T follicular helper cell (primary cell): ENCODE measurements at places on chromosomes 13 and 19.

DNA sequence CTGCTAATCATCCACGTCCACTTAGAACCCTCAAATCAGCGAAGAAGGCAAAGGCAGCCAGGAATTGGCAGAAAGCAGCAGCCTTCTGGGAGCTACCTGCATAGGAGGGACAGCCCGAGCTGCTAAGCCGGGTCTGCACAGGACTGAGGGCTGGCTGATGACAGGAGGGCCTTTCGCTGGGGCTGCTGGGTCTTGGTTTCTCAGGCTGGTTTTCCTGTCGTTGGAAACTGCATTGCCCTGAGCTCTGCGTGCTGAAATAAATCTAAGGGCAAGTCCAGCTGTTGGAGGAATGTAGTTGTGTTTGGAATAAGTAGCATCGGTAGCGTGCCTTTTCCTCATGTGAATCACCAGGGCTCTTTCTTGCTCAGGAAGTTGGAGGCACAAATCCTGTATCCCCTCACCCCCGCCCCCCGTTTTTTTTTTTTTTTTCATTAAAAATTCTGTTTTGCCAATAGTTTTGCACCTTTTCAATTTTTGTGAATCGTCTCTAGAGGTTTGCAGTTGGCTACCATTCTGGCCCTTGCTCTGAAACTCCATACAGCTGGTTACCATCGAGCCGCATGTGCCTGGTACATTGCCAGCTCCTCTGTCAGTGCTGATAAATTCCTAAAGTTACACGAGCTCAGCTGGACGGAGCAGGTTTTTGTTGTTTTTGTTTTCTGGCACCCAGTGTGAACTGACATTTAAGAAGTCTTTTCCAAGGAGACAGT, 193.9 kb upstream of the RNF113B start:
- DNase-seq = no peak

DNA sequence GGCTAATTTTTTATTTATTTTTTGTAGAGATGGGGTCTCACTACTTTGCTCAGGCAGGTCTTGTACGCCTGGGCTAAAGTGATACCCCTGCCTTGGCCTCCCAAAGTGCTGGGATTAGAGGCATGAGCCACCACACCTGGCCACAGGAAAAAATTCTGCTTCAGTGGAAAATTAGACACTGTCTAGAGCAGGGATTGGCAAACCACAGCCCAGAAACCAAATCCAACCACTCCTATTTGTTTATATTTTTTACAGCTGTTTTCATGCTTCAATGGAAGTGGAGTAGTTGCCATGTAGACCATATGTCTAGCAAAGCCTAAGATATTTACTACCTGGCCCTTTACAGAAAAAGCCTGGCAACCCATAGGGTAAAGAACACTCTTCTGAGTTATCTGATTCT, 123.7 kb upstream of the MRI1 start:
- DNase-seq = no peak

GRCh38 chr13:66748712-66749111, 481.4 kb downstream of the PCDH9 start:
- no peak for DNase-seq

DNA sequence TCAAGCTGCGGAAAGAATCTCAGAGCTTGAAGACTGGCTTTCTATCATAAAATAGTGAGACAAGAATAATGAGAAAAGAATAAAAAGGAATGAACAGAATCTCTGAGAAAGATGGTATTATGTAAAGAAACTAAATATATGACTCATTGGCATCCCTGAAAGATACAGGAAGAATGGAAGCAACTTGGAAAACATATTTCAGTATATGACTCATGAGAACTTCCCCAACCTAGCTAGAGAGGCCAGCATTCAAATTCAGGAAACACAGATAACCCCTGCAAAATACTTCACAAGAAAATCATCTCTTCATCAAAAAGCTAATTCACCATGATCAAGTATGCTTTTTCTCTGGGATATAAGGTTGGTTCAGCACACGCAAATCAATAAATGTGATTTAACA, 2318.0 kb downstream of the PCDH9 start:
- DNase-seq = no peak

- no peak for DNase-seq
Measured at GRCh38 chr13:39263033-39263432, 224.8 kb downstream of the NHLRC3 start.

DNA sequence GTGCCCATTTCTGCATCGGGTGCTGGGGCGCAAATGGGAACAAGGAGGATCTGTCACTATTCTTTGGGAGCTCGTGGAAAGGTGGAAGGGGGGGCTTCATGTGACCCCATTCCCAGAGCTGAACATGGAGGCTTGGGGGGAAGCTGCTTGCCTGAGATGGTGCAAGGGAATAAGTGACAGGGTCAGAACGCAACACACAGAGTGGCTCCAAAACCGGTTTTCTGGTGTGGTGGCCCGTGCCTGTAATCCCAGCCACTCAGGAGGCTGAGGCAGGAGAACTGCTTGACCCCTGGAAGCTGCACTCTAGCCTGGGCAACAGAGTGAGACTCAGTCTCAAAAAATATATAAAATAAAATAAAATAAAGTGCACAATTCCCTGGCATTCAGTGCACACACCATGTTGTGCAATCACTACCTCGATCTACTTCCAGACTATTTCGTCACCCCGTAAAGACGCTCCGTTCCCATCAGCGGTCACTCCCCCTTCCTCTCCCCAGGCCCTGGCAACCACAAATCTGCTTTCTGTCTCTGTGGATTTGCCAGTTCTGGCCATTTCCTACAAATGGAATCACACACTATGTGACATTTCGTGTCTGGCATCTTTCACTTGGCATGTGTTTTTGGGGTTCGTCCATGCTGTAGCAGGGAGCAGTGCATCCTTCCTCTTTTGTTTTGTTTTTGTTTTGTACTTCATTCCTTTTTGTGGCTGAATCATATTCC, 18.2 kb upstream of the COMP start:
- DNase-seq = no peak

DNA sequence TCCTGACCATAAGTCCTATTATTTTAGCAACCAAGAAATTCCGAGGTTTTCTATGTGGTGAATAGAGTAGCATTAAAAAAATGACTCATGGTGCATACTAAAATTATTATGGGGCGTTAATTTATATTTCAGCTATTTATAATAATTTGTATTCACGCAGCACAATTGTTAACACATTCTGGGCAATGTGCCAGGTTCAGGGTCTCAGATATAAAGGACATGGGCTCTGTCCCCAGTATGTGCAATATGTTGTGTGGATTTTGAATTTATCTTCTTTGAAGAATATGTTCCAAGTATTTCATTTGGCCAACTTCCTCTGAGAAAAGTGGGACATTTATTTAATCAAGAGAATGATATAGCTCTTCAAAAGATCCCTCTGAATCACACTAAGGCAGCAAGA, 1434.7 kb upstream of the PRR20A start:
- DNase-seq = no peak

GRCh38 chr13:102693776-102694175, 1.1 kb downstream of the METTL21C start:
- no peak for DNase-seq

GRCh38 chr13:36190771-36191170, 23.6 kb downstream of the SOHLH2 start:
- DNase-seq = no peak

- no peak for DNase-seq
Measured at GRCh38 chr19:42285541-42285941, 16.4 kb upstream of the PRR19 start.

- DNase-seq = no peak
Measured at GRCh38 chr13:53135301-53135700, 106.7 kb downstream of the OLFM4 start.

DNA sequence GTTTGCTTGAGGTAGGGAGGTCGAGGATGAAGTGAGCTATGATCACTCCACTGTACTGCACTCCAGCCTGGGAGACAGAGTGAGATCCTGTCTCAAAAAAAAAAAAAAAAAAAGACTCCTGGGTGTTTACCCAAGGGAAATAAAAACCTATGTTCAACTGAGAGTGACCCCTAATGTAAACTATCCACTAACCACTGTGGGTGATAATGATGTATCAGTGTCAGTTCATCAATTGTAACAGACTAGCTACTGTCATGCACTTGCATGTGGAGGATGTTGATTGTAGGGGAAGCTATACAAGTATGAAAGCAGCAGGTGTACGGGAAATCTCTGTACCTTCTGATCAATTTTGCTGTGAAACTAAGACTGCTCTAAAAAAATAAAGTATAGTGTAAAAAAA, 2.6 kb upstream of the CIB3 start:
- no peak for DNase-seq

DNA sequence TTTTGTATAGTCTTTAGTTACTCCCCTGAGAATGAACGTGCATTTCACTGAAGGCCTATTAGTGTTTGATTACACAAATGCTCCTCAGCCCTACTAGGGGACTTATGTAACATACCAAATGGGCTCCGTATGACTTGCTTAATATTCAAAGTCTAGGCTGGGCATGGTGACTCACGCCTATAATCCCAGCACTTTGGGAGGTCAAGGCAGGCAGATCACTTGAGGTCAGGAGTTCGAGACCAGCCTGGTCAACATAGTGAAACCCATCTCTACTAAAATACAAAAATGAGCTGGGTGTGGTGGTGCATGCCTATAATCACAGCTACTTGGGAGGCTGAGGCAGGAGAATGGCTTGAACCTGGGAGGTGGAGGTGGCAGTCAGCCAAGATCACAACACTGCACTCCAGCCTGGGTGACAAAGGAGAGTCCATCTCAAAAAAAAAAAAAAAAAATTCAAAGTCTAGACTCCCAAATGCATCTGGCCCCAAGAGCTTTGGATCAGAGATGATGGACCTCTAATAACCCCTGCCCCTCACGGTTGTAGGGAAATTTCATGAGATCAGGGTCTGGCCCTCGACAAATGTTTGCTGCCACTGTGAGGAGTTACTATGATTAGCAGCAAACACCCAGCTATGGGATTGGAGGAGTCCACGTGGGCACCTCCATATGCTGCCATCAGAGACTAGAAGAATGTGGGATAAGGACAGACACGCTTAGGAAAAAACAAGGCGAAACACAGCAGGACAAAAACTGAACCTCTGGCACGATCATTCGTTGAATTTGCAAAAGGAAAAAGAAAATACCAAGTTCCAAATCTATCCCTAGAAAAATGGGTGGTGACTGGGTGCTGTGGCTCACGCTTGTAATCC, 4.6 kb downstream of the FBXO17 start:
- DNase-seq = no peak

GRCh38 chr13:25939961-25940687, 111.7 kb downstream of the SHISA2 start:
- DNase-seq = no peak

DNA sequence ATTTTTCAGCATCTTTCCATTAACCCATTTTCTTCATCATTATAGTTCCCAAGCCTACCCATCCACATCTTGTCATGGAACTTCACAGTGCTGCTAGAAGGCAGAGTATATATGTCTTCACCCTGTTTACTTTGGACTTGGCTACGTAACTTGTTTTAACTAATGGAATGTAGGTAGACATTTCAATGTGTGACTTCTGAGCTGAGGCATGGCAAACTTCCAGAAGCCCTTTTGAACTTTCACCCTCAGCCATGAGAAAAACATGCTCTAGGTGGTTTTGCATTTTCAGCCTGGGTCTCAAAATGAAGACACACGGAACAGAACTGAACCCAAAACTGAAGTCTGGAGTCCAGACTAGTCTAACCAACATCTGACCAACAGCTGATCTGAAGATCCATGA, 3.2 kb downstream of the TEX30 start:
- DNase-seq = no peak

DNA sequence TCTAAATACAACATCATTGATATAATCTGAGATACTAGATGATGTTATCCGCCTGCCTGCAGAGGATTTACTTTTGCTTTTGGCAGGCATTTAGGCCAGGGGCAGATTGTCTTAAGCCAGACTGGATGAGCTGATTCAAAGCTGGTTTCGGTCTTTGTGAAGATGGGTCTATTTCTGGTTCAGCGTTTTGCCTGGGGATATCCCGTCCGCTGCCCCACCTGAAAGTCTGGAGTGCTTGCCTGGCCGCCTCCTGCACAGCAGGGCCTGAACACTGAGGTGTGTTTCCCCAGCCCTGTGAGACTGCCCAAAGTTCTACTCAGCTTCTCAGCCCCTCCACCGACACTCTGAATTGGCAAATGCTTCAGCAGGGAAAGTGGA, 149.7 kb downstream of the KATNAL1 start:
- no peak for DNase-seq

- DNase-seq = no peak
Measured at GRCh38 chr13:99855526-99856420, 115.8 kb downstream of the ZIC5 start.

DNA sequence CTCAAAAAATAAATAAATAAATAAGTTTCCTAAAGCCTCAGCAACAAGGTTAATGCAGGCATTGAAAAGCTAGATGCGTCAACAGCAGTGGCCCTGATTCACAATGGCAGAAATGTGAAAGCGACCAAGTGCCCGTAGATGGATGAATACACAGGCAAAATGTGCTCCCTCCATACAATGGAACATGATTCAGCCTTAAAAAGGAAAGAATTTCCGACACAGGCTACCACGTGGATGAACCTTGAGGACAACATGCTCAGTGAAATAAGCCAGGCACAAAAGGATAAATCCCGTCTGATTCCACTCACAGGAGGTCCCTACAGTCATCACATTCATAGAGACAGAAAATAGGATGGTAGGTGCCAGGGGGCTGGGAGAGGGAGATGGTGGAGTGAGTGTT, 31.7 kb downstream of the INSR start:
- DNase-seq = no peak

DNA sequence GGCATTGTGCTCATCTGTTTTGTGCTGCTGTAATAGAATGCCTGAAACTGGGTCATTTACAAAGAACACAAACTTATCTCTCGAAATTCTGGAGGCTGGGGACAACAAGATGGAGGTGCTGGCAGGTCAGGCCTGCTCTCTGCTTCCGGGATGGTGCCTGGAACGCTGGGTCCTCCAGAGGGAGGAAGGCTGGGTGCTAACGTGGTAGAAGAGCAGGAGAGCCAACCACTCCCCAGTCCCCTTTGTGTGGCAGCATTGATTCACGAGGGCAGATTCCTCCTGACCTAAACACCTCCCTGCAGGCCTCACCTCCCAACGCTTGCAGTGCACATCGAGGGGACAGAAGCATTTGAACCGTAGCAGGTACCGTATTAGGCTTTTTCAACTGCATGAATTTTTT, 34.1 kb upstream of the TFDP1 start:
- DNase-seq = no peak

DNA sequence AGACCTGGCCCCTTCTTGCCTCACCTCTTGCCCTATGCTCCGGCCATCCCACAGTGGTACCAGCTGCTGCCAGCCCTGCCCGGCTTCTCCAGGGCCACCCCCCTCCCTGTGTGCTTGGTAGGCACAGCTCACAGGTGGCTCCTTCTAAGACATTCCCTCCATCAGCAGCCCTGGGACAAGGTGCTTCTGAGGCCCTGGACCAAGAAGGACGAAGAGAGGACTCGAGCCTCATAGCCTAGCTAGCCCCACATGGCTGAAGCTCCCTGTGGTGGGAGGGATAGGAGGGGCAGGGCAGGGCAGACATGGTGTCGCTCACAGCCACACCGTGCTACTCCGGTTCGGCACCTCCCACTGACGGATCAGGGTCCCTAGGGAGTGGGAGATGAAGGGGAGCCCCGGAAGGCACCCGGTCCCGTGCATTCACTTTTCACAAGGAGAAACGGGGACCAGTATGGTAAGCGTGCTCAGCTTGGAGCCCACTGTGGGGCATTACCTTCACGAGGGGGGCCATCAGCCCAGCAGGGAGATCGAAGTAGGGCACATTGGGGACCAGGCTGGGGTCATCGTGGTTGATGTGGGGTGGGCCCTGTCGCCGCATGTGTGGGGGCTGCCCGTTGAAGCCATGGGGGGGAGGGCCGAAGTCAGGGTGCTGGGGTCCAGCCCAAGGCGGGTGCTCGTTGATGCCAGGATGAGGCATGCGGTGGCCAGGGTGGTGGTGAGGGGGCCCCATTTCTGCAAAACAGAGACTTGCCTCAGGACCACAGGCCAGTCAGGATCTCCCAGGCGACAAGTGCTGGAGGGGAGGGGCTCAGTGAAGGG, 19.5 kb downstream of the CHERP start:
- no peak for DNase-seq
